ENCODE measurements at places on chromosomes 13 and 19.

GRCh38 chr19:338421-338820, 6.2 kb downstream of the MIER2 start:
- no peak for DNase-seq

DNA sequence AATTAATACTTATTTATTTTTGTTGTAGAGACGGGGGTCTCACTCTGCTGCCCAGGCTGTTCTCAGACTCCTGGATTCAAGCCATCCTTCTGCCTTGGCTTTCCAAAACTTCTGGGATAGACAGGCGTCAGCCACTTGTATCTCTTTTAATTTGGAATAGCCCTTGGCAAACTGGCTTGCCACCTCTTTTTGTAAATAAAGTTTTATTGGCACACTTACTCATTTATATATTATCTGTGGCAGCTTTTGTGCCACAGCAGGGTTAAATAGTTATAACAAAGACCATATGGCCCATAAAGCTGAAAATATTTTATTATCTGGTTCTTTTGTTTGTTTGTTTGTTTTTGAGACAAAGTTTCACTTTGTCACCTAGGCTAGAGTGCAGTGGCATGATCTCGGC, 30.5 kb downstream of the BBC3 start:
- DNase-seq: no peak

DNA sequence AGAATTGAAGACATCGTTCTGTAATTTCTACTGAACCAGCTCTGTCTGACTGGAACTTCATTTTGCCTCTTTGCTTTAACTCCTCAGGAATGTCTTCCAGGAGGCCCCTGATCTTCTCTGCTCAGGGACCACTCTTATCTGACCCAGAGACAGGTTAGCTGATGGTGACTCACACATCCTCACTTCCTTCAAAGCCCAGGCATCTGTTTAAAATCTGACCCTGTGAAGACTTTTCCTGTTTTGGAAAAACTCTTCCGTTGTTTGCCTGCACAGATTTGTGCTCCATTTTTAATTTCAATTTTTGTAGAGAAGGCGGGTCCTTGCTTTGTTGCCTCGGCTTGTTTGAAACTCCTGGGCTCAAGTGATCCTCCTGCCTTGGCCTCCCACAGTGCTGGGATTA, 1.6 kb downstream of the ARL11 start:
- DNase-seq: no peak

- DNase-seq: no peak
These were observed 63.7 kb downstream of the KL start for GRCh38 chr13:33079960-33080359.

GRCh38 chr19:50932018-50932689, 20.7 kb downstream of the KLK5 start:
- DNase-seq: no peak

DNA sequence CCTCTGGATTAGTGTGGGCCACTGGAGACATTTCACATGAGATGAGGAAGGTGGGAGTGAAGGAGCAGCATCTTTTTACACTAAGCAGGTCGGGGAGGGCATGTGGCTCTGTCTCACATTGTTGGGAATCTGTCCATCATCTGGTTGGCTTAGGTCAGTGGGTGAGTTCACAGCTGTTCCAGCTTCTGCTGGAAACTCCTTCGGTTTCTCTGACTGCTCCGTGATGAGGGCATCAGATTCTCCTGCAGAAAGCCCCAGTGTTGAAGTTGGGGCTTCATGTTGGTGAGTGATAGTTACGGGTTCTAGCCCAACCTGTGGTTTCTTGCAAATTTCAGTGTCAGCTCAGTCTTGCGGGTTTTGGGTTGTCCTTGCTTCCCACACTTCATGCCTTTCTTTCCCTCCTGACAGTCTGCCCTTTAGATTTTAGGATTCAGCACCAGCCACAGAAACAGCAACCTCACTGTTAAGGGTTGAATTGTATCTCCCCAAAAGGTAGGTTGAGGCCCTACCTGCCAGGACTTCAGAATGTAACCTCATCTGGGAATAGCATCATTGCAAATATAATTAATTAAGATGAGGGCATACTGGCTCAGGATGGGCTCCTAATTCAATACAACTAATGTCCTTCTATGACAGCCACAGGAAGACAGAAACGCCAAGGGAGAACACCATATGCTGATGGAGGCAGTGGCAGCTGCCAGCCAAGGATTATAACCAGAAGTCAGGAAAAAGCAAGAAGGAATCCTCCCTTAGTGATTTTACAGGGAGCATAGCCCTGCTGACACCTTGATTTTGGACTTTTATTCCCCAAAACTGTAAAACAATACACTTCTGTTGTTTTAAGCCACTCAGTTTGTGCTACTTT, 7.6 kb upstream of the ALOX5AP start:
- DNase-seq: no peak

DNA sequence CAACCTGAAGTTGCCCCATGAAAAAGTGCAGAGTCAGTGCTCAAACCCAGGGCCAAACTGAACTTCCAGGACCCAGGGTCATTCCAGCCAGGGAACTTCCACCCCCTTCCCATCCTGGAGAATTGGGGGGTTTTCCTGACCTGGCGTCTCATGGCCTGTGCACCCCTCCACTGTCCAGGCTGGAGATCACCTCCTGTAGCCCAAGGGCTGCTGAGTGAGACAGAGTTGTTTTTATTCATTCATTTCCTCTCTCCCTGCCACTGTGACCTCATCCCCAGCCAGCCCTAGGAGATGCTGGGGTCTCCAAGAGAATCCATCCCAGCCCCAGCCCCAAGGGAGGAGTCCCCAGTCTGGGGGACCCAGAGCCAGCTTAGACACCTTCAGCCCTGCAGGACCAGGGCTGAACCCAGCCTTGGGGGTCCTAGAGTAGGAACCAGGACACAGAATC, 4.2 kb downstream of the FCHO1 start:
- DNase-seq: no peak

Measured in SHP77 (cell line).